ENCODE measurements at places on chromosomes 5 and 9. TPM values are rescaled to one million over a fixed set of nuclear protein-coding genes. Genes with fewer than 3 reads are reported as not detected.

CDX1 gene
- total RNA-seq: not detected

OR1L6 gene
- total RNA-seq: not detected

MSMP gene
- 0.39 TPM for total RNA-seq

LCN9 gene
- total RNA-seq: not detected

ZNF462 gene
- total RNA-seq: 0.27 TPM

CARTPT gene
- not detected for total RNA-seq

- H3K27ac ChIP-seq: no peak overlapping the region
- no peak overlapping the region for H3K4me3 ChIP-seq
- H3K4me1 ChIP-seq: peaks cover 42% of the 10 kb centered on the region
Measured at GRCh38 chr9:21609506-21609905, 127.4 kb upstream of the IFNE start.

- no peaks in the 10 kb centered on the region for H3K36me3 ChIP-seq
- H3K27me3 ChIP-seq: peaks cover 58% of the 10 kb centered on the region
Measured at GRCh38 chr9:130265431-130266235, at the start of gene HMCN2. Gene HMCN2, plus strand, starts transcription at chr9:130265760. Its CDS starts 119 bp downstream, at chr9:130265879.

DNA sequence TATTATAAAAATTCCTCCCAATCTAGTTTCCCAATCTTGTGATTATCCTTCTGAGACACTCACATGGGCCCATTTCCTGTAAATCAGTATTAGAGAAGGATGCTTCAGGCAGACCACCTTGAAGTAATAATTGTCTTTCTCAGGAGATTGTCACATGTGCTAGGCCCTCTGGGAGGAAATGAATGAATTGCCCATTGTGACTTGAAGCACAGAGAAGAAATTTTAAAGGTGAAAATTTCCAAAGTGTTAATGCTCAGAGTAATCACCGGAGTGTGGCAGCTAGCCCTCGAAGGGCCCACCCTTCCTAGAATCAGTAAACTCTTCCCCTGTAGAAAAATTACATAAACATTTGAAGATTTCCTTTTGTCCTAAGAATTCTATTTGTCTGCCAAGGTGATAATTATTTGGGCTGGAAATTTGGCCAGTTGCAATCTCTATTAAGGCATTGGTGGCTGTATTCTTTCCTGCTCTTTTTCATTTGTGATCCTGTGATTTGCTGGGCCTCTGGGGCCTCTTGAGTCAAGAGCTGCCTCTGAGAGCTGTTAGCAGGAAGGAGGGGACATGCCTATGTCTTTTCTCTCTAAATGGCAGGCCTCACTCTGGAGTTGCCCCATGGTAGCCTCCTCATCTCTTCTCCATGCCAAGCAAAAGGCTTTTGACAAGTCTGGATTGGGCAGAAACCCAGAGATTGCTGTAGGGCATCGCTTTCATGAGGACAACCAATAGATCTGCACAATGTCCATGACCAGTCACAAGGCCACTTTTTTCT lies 371.5 kb upstream of the ACTBL2 start:
- H3K27me3 ChIP-seq: no peaks in the 10 kb centered on the region
- DNase-seq: no peak
- H3K4me1 ChIP-seq: no peaks in the 10 kb centered on the region
- no peak overlapping the region for H3K4me3 ChIP-seq
- no peak overlapping the region for H3K27ac ChIP-seq
- no peaks in the 10 kb centered on the region for H3K36me3 ChIP-seq

DNA sequence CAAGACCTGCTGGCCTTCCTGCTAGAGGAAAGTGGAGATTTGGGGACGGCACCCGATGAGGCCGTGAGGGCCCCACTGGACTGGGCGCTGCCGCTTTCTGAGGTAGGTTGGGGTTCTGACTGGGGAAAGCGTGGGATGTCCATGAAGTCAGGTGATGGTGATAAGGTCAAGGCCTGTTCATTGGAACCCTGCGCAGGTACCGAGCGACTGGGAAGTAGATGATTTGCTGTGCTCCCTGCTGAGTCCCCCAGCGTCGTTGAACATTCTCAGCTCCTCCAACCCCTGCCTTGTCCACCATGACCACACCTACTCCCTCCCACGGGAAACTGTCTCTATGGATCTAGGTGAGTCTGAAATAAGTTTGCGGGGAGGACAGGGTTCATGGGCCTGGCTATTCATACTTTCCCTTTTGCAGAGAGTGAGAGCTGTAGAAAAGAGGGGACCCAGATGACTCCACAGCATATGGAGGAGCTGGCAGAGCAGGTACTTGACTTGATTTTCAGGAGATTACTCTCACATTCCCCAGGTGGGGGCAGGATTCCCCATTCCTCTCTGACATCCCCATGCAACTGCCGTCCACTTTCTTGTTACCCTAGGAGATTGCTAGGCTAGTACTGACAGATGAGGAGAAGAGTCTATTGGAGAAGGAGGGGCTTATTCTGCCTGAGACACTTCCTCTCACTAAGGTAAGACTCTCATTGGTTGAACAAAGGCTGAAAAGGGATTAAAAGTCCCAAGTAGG lies 505 bp downstream of the CREB3 start:
- H3K27ac ChIP-seq: peak overlapping the region; percentile 91
- no peak overlapping the region for H3K4me3 ChIP-seq
- peaks cover 27% of the 10 kb centered on the region for H3K36me3 ChIP-seq
- no peaks in the 10 kb centered on the region for H3K27me3 ChIP-seq

DNA sequence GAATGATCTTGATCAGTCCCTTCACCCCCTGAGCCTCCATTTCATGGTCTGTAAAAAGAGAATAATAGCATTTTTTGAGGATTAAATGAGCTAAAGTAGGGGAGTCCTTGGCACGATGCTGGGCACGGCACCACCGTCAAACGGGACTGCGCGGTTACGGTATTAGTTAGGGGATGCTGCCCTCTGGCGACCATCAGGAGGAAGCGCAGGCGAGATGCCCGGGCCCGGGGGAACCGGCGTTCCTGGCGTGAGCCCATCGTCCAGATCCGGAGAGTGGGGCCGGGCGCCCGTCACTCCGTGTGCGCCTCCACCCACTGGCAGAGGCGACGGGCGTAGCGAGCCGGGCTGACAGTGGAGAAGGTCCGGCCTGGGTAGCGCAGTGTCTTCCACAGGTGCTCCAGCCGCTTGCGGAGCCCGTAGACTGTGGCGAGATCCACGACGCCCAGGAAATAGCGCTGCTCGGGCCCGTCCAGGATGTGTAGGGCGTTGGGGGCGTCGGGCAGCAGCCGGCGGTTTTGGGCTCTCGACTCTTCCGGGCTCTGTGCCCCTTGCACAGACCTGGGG lies 4.8 kb upstream of the ST6GALNAC4 start:
- DNase-seq: peak; percentile 88
- H3K4me1 ChIP-seq: peaks cover 38% of the 10 kb centered on the region
- peak overlapping the region; percentile 16 for H3K4me3 ChIP-seq
- H3K27ac ChIP-seq: no peak overlapping the region

DNA sequence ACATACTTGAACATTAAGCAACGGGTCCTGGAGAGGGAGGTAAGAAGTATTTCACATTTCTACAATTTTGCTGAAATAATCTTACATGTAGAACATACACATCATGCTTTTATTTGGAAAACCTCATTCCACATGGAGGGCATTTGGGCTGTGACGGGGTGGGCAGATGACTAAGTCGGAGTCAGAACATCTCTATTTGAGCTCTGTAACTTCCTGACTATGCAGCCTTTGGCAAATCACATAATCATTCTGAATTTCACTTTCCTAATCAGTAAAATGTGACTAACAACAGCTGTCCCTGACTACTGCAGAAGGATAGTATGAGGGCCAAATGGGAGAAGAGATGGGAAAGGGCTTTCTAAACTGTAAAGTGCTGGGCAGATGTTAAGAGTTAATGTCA lies 17.1 kb upstream of the IL6ST start:
- H3K27me3 ChIP-seq: no peaks in the 10 kb centered on the region
- peak; percentile 63 for DNase-seq
- H3K36me3 ChIP-seq: peaks cover 6% of the 10 kb centered on the region
- H3K4me1 ChIP-seq: peaks cover 48% of the 10 kb centered on the region
- H3K27ac ChIP-seq: peak overlapping the region; percentile 61

- DNase-seq: no peak
- peaks cover 4% of the 10 kb centered on the region for H3K4me1 ChIP-seq
- no peaks in the 10 kb centered on the region for H3K27me3 ChIP-seq
Measured at GRCh38 chr9:34282096-34282495, 47.0 kb downstream of the KIF24 start.

- H3K4me1 ChIP-seq: no peaks in the 10 kb centered on the region
- H3K4me3 ChIP-seq: no peak overlapping the region
- no peaks in the 10 kb centered on the region for H3K36me3 ChIP-seq
- no peak overlapping the region for H3K27ac ChIP-seq
- peaks cover 3% of the 10 kb centered on the region for H3K27me3 ChIP-seq
Measured at GRCh38 chr5:130316971-130317680, 412.9 kb downstream of the CHSY3 start.

DNA sequence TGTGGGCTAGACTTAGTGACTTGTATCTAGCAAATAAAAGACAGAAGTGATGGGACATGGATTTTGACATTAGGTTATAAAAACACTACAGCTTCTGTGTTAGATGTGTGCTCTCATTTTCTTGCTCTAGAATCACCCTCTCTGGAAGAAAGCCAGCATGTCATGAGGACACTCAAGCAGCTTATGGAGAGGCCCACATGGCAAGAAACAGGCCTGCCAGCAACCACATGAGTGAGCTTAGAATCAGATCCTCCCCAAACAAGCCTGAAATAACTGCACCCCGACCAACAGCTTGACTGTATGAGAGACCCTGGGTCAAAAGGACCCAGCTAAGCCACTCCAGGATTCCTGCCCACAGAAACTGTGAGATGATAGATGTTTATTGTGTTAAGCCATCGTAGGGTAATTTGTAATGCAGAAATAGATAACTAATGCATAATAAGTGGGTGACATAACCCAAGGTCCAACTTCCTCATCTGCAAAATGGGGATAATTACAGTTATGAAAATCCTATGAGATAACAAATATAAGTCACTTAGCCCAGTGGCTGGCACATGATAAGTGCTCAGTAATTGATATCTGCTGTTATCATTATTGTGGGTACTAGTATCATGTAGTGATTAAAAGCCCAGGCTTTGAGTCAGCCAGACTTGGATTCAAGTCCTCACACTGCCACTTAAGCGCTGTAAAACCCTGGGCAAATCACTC lies 86.5 kb downstream of the KLHL3 start:
- H3K27me3 ChIP-seq: no peaks in the 10 kb centered on the region
- no peak overlapping the region for H3K4me3 ChIP-seq
- no peak for DNase-seq
- no peak overlapping the region for H3K27ac ChIP-seq

GRCh38 chr9:134390947-134391318 lies 64.7 kb downstream of the RXRA start:
- peaks cover 5% of the 10 kb centered on the region for H3K36me3 ChIP-seq
- H3K27me3 ChIP-seq: peaks cover 11% of the 10 kb centered on the region
- peaks cover 57% of the 10 kb centered on the region for H3K4me1 ChIP-seq
- no peak for DNase-seq
- peak overlapping the region; percentile 75 for H3K4me3 ChIP-seq

DNA sequence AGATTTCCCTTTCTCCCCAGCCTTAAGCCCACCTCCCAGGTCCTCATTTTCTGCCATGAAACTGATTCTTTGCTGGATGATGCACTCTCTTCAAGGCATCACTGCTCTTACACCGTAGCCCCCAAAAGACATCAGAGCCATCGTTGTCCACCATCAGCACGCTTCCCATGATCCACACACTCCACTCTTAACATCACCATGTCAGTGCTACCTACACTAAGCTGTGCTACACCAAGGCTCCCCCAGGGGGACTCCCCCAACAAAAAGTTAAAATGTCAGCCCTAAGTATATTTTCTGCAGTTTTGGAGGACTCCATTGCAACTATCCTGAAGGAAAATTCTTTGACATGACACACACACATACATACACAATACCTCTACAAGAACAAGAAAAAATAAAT lies 34.1 kb upstream of the KIF2A start:
- peak overlapping the region; percentile 53 for H3K27ac ChIP-seq
- no peaks in the 10 kb centered on the region for H3K36me3 ChIP-seq
- peaks cover 29% of the 10 kb centered on the region for H3K4me1 ChIP-seq

GRCh38 chr5:126280846-126281245 lies 142.4 kb upstream of the GRAMD2B start:
- no peaks in the 10 kb centered on the region for H3K27me3 ChIP-seq
- no peak overlapping the region for H3K4me3 ChIP-seq
- no peak overlapping the region for H3K27ac ChIP-seq

DNA sequence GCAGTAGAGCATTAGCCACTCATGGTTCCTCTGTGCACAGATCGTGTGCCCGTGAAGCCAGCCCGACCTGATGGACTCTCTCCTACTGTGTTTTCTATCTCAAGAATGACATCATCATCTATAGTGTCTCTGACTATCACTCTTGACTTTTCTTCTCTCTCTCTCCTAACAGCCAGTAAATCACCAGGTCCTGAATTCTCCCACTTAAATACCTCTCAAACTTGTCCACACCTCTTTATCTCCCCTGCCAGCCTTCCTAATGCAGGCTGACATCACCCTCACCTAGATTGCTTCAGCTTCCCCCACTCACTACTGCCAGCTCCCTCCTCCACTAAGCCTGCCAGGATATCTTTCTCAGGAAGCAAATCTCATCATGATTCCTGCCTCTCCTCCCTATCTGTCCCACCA lies 90.6 kb upstream of the MIER3 start:
- no peak overlapping the region for H3K4me3 ChIP-seq
- no peak overlapping the region for H3K27ac ChIP-seq
- no peaks in the 10 kb centered on the region for H3K27me3 ChIP-seq
- H3K4me1 ChIP-seq: no peaks in the 10 kb centered on the region
- H3K36me3 ChIP-seq: no peaks in the 10 kb centered on the region

GRCh38 chr5:53560506-53561191 lies at the start of gene NDUFS4:
Gene NDUFS4, plus strand, starts transcription at chr5:53560639. Its CDS starts 24 bp downstream, at chr5:53560663.
- peaks cover 25% of the 10 kb centered on the region for H3K4me1 ChIP-seq
- peaks cover 8% of the 10 kb centered on the region for H3K36me3 ChIP-seq
- peak; percentile 92 for DNase-seq
- H3K4me3 ChIP-seq: peak within 1 kb of the TSS; percentile 84
- peaks cover 20% of the 10 kb centered on the region for H3K27me3 ChIP-seq
- peak within 1 kb of the TSS; percentile 92 for H3K27ac ChIP-seq

GRCh38 chr5:59037453-59037852 lies 454.6 kb downstream of the RAB3C start:
- H3K27me3 ChIP-seq: no peaks in the 10 kb centered on the region
- H3K36me3 ChIP-seq: peaks cover 55% of the 10 kb centered on the region
- H3K4me3 ChIP-seq: peak overlapping the region; percentile 86

GRCh38 chr9:3321186-3321585 lies 204.6 kb downstream of the RFX3 start:
- H3K4me3 ChIP-seq: no peak overlapping the region
- no peak for DNase-seq
- no peaks in the 10 kb centered on the region for H3K27me3 ChIP-seq
- peaks cover 5% of the 10 kb centered on the region for H3K4me1 ChIP-seq

DNA sequence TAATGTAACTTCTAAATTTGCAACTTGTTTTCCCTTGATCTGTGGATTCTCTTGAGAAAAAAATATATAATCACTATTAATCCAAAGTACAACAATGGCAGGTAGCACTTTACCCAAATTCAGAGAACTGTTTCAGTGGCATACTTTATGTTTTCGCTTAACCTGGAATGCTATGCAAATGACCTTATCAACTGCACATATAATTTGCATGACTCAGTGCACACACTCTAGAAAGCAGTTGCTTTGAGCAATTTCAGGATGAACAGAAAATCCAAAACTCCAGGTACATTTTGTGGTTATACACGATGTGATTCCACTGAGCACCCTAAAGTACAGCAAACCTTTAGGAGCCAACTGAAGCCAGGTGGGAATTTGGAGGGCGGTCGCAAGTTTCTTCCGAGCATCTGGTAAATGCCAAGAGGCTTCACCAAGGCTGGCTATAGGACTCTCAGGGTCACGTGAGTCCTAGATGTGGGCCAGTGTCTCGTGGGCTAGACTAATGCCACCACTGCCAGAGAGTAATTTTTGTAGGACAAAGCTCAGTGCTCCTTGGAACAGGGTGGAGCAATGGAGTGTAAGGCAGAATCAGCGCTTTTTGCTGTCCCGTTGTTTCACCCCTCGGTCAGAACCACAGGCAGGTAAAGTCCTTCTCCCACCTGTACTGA lies 37.3 kb downstream of the DMGDH start:
- no peak overlapping the region for H3K27ac ChIP-seq
- H3K36me3 ChIP-seq: no peaks in the 10 kb centered on the region
- no peak overlapping the region for H3K4me3 ChIP-seq
- H3K4me1 ChIP-seq: no peaks in the 10 kb centered on the region
